NCI-H526 (cell line): ENCODE measurements at places on chromosomes 11 and 22.

DNA sequence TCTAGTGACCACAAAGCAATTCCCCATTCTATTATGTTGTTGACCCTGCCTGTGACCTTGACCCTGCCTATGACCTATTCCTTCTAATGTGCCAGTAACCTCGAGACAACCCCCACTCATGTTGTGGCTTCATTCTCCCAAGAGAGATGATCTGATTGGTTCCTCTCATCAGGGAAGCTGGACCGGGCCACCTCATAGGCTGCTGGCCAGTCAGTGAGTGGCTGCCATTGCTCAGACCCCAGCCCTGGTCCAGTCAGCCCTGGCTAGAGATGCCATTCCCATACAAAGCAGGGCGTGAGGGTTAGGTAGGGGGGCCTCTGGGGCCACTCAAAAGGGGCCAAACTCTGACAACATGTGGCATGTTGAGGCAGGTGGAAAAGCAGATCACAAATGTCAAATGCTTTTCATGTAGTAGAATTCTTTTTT lies 11.9 kb downstream of the SLC29A2 start:
- DNase-seq = no peak

DNA sequence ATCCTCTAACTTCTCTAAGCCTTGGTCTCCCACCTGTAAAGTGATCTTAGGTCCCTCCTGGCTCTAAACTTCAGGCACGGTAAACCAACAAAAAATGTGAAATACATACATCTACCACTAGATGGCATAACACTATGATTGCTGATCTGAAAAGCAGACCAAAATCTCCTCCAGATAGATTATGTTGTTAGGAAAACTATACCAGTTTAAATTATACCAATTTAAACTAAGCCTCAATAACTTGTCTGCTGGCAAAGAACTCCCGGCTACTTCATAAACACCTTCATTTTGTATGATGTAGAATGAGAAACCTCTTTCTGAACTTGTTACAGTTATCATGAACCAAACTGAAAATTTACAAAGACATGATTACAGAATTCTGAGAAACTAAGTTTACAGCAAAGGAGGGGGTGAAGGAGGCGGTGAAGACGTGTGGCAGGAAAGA lies 85.9 kb downstream of the SBF2 start:
- peak; percentile 72 for DNase-seq

- DNase-seq = peak; percentile 79
Measured at GRCh38 chr11:117701781-117702180, 95.2 kb downstream of the DSCAML1 start.

DNA sequence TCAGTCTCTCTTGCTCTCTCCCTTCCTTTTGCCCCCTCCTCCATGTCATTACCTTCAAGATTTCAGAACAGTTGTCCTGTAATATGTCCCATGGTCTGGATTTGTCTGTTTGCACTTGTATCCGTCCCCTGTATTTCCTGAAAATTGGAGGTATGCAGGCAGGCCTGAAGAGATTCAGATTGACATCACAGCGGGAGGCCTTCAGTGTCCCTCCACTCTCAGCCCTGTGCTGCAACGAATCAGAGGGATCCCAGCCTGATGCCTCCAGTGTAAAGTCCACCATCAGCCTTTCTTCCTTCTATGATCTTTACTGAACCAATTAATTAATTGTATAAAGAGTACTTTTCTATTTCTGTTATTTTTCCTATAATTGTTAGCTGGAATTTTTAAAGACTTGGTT lies 57.3 kb downstream of the ELMOD1 start:
- DNase-seq = no peak
